LNCaP clone FGC (cell line): ENCODE measurements at places on chromosomes 16 and 17.

- DNase-seq, result no peak
These were observed 2.4 kb downstream of the CCL18 start for GRCh38 chr17:36066365-36066985.

DNA sequence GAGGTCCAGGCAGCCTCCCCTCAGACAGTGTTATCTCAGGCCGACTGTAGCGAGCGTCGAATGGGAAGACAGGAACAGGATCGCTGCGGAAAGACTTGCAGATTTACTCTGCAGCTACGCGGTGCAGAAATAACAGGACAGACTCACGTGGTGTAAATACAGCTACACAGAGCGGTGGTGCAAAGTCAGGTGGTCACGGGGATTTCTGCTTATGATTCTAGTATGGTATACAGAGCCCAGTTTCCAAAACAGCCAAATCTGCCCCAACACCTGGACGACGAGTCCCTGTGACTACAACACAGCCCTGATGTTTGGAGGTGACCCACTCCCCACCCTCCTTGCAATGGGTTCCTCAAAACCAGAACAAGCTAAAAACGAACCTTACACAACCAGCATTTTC, 40.6 kb upstream of the ABR start:
- no peak for DNase-seq

DNA sequence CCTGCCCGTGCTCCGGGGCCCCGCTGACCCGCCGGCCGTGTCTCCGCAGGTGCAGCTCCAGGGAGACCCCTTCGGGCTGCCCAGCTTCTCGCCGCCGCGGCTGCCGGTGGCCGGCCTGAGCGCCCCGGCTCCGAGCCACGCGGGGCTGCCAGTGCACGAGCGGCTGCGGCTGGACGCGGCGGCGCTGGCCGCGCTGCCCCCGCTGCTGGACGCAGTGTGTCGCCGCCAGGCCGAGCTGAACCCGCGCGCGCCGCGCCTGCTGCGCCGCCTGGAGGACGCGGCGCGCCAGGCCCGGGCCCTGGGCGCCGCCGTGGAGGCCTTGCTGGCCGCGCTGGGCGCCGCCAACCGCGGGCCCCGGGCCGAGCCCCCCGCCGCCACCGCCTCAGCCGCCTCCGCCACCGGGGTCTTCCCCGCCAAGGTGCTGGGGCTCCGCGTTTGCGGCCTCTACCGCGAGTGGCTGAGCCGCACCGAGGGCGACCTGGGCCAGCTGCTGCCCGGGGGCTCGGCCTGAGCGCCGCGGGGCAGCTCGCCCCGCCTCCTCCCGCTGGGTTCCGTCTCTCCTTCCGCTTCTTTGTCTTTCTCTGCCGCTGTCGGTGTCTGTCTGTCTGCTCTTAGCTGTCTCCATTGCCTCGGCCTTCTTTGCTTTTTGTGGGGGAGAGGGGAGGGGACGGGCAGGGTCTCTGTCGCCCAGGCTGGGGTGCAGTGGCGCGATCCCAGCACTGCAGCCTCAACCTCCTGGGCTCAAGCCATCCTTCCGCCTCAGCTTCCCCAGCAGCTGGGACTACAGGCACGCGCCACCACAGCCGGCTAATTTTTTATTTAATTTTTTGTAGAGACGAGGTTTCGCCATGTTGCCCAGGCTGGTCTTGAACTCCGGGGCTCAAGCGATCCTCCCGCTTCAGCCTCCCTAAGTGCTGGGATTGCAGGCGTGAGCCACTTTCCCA, 5.9 kb downstream of the CTF1 start:
- no peak for DNase-seq

DNA sequence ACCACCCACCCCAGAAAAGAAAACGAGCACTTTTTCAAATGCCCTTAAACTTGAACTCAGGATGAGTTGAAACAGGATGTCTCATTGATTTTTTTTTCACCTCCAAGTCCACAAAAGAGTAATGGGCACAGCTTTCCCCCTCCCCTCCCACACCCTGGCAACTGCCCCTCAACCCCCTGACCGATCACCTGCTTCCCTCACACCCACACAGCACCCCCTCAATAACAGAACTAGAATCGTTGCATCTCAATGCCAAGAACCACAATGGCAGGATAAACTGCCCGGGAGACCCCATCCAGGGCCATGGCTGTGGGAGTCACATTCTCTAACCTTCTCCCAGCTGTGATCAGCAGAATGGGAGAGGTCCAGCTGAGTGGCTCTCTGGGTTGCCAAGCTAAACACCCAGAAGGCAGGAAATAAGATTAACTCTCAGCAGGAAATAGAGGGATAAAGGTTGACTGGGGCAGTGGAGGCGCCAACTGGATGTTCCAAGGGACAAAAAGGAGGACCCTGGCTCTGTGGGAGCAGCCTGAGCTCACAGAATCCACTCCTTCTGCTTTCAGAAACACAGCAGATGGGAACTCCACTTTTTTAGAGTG, 128.0 kb upstream of the SDK2 start:
- no peak for DNase-seq

DNA sequence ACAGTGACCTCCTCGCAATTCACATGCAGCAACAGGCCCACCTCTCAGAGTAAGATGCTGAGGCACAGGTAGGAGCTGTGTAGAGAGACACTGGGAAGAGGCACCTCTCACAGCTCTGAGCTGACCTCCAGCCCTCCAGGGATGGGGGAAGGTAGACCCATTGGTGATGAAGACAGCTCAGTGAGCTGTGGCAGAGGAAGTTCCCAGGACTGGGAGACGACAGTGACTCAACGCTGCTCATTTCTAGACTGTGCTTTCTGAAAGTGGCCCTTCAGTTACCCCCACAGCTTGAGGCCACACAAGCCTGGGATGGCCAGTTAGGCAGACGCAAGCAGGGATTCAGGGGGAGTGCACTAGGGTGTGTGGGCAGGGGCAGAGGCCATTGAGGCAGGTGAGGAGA, 2073.2 kb downstream of the TP53TG3F start:
- no peak for DNase-seq
